Kidney epithelial cell (primary cell): ENCODE measurements at places on chromosomes 13 and 19.

- DNase-seq, result no peak
Observed at GRCh38 chr19:19687090-19687489, 18.5 kb downstream of the ZNF101 start.

DNA sequence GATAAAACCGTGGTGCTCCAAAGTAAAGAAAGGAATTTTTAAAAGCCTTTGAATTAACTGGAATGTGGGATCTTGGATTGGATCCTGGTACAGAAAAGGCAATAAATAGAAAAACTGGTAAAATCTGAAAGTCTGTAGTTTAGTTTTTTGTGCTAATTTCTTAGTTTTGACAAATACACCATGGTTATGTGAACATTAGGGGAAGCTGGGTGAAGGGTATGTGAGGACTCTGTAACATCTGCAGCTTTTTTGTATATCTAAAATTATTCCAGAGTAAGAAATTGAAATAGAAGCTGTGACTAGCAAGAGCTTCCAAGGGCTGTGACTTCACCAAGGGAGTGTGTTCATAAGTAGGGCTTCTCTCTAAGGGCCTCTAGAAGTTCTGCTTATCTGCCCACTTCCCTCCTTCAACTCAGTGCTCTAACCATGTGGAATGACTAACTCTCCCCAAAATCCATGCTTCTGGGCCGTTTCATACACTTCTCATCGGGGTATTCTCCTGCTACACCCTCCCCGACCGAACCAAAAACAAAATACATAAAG, 26.5 kb downstream of the ARHGAP35 start:
- DNase-seq, result no peak

DNA sequence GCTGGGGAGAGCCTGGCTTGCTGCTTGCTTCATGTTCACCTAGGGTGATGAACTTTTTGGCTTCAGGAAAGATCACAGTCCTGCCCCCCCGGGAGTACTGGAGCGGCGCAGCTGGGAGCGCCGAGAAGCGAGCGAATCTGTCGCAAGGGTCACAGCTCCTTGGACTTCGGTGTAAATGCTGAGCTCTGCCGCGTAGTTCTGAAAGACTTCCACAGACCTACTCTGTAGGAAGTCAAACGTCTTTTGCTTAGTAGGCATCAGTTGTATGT, 2.7 kb downstream of the ING1 start:
- DNase-seq, result no peak

- DNase-seq, result no peak
Observed at GRCh38 chr13:101417043-101417406, 717 bp upstream of the NALCN start.

DNA sequence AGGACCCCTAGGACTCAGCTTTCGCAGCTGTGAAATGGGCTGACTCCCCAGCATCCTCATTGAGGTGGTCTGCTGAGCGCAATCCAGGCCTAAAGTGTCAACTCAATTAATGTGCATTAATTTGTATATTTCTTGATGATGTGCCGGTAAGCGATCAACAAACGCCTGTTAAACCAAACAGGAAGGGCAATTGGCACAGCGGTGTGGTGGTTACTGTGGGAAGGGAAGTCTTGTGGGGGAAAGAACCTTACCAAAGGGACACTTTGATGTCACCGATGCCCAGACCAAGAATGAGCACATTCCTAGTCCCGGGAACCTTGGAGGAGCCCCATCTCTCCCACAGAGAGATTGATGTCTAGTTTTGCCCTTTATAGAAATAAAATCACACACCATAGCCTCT, 1.6 kb downstream of the JAK3 start:
- DNase-seq, result no peak

DNA sequence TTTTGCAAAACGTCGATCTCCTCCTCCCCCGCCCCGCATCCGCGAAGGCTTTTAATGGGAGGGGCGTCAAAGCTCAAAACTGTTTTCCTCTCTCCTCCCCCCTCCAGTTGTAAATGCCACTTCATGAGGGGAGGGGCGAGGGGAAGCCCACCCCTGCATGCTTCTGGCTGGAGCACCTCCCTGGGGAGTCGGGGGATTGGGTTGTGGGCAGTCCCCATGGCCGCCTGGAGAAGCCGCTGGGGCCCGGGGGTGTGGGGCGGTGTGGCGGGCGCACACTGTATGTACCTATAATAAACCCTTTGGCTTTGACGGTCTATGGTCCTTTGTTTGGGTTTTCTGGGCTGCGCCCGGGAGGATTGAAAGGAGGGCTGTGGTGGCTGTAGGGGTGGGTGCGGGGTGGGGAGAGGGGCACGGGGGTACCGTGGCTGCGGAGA, 505 bp upstream of the SHKBP1 start:
- DNase-seq, result no peak

- no peak for DNase-seq
Observed at GRCh38 chr13:98975822-98976261, 2.0 kb downstream of the DOCK9 start.

DNA sequence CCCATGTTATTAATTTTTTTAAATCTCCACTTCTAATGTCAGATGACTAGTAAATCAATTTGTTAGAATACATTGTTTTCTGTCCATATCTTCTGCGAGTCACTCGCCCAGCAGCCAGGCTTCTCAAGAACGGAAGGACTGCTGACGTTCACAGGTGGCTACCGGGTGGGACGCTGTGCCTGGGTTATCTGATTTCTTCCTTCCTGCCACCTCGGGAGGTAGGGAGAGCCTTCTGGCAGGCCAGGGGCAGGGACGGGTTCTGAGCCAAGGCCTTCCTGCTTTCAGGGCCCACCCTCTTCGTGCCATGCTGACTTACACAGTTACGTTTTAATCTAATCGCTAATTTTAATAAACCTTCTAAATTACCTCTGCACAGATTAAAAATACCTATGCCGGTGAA, 7.9 kb upstream of the C1QTNF9 start:
- no peak for DNase-seq

- no peak for DNase-seq
Observed at GRCh38 chr19:54462047-54462654, 1.4 kb downstream of the LENG9 start.

DNA sequence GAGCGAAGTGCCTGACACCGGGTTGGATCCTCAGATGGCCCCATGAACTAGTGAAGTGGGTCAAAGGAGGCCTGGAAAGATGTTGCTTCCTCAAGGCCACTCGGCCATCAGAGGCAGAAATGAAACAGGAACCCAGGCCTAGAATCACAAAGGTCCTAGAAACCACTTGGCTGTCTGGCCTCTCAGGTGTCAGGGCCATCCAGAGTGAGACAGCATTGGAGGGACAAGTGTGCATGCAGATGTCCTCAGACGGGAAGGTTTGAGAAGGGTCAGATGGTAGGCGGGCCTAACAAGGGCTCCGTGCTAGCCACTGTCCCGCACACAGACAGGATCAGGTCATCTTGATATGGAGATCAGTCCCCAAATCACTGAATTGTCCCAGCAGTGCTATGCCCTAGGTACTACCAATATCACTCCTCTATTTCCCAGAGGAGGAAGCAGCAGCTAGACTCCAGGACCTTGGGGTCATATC, 14.3 kb downstream of the CCDC97 start:
- no peak for DNase-seq

- DNase-seq, result no peak
Observed at GRCh38 chr19:32817569-32818476, 51.7 kb downstream of the SLC7A9 start.

GRCh38 chr13:21613791-21614190, 9.8 kb upstream of the MICU2 start:
- no peak for DNase-seq

DNA sequence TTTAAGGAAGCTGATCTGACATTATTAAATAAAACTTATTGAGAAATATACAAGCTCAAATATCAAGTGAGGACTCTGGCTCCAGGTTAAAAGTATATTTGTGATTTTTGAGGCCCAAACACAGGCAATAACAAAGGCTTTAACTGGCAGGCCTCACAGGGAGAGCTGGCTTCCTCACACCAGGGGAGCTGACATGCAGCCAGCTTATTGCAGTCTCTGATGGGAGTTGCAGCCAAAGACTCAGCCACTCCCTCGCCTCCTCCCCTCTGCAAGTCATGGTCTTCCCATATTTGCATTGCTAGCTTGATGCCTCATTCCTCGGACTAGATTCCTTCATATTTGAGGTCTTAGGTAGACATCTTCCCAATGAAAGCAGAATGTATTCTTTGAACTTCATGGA, 647.1 kb upstream of the SLITRK6 start:
- no peak for DNase-seq

- DNase-seq, result no peak
Observed at GRCh38 chr13:114116734-114117133, 15.7 kb downstream of the RASA3 start.

GRCh38 chr13:96766306-96766705, 228.0 kb downstream of the OXGR1 start:
- no peak for DNase-seq

DNA sequence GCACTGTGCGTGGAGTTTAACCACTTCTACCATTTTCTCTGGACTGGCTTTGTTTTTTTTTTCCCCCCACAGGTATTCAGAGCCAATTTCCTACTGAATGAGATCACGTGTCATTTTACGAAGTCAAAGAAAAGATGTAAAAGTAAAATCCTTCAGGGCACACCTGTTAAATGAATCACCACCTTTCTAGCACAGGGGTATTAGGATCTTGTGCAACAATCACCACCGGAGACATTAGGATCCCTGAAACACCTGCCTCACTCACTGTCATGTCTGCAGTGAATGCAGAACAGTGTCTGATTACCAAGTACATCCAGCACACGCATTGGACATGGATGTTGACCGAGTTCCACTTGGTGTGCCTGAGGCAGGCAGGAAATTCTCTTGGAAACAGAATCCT, 17.2 kb downstream of the BRD4 start:
- no peak for DNase-seq

DNA sequence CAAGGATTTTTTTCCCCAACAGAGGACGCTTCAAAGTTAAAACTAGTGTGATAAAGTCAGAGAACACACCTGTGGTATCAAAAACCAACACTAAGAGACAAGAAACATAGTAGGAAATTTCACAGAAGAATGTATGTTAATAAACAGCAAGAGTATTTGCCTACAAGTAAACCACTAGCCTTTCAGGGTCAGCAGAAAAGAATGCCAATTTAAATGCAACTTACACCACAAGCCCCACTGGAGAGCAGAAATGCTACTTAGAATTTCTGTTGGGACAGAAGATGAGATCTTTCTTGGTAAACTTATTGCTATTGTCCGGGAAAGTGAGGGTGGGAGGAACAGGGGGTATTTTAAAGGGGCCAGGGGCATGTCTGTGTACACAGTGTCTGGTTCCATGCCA, 68.6 kb downstream of the STK24 start:
- peak; percentile 55 for DNase-seq

DNA sequence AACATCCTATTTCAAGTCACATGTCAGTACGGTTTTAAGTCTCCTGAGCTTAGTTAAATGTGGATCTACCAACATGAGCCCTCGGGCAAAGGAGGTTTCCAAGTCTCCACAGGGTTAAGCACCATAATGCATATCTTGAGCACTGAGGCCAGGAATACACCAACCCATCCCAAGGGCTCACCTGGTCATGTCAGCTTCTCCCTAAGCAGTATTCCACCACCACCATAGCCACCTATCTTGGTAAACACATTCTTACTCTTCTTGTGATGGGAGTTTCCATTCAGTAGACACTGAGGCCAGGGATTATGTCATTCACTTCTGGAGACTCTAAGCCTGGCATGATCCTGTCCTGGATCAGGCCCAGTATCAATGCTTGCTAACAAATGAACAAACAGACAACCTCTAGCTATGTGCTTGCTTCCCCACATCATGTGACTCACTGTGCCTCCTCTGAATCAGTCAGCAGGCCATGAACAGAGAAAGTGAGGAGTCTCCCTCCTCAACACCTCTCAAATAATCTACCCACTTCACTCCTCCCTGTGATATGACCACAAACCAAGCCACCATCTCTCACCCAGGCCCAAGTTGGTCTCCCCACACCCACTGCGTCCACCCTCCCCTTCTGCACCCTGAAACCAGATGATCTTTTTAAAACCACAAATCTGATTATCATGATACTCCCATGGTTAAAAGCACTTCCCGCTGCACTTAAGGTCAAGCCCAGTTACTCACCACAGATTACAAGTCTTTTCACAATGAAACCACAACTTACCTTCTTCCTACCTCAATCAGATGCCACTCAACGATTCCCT, 5.8 kb downstream of the PEG3 start:
- no peak for DNase-seq

GRCh38 chr19:43430976-43431375, 16.3 kb downstream of the TEX101 start:
- DNase-seq, result no peak

DNA sequence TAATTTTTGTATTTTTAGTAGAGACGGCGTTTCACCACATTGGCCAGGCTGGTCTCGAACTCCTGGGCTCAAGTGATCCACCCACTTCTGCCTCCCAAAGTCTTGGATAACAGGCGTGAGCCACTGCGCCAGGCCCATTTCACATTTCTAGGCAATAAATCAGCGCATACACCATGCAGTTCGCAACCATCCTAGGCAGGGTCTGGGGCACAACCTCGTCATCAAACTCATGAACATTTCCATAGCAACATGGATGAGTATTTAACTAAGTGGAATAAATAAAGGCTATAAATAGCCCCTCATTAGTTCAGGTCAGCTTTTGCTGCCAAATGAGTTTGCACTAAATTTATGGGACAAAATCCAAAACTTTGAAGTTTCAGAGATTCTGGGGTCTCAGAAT, 8.2 kb downstream of the MEIS3 start:
- no peak for DNase-seq

DNA sequence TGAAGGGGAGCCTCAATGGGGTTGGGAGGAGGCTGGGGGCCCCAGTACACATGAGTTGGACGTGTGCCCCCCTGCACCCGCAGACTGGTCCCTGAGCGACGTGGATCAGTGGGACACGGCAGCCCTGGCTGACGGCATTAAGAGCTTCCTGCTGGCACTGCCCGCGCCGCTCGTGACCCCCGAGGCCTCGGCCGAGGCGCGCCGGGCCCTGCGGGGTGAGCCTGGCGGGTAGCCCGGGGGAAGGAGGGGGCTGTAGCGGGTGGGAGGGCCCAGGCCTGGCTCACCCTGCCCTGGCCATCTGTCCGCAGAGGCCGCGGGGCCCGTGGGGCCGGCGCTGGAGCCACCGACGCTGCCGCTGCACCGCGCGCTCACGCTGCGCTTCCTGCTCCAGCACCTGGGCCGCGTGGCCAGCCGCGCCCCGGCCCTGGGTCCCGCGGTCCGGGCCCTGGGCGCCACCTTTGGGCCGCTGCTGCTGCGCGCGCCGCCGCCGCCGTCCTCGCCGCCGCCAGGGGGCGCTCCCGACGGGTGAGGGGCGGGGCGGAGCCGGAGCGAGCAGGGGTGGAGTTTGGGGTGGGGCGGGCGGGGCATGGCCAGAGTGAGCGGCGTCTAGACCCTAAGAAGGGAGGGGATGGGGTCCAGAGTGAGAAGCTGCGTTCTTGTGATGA, 8.1 kb downstream of the PIK3R2 start:
- DNase-seq, result no peak

DNA sequence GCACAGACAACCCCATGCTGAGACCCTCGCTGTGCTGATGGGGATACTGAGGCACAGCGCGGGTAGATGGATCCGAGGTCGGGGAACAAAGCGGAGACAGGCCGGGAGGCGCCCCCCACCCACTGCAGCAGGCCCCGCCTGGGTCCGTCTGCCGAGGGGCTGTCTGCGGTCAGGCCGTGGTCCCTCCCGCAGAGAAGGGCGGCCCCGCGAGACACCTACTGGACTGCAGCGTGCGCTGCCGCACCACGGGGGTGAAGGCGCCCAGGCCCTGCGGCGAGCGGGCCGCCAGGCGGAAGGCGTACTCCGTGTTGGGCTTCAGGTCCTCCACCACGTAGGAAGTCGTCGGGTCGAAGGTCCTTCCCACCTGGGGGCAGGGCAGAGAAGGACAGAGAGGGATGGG, 101.9 kb downstream of the PTPRS start:
- no peak for DNase-seq
